Amygdala (tissue), 56 donors: ENCODE measurements at places on chromosomes 7 and 10.

DNA sequence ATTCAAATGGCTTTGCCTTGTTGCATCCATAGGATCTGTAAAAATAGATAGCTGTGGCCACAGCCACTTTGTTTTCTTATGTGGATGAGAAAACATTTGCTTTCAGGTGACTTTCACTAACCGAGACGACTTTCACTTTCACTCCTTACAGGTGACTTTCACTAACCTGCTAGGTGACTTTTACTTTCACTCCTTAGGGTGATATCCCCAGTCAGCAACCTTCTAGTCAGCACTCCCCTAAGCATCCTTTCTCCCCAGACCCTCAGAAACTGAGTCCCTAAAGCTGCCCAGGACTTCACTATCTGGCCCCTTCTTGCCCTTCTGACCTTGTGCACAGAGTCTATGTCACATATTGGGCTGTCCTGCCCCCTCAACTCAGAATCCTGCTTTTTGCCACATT is 177.5 kb downstream of the RELN start:
- DNase-seq, result no peak

DNA sequence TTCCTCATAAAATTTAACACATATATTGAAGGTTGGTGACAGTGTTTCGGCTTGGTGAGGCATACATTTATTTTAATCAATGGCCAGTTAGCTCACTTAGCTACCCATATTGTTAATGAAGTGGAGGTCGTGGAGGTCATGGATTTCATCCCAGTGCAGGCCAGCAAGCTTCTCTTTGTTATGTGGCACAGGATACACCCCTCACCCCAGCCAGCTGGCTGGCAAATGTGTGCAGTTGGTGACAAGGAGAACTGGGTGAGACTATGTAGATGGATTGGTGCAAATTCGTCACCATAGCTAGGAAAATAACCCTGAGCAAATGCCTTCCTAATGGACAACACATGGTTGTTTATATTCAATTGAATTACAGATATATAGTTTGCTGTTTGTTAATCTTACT is 50.5 kb upstream of the FOXP2 start:
- DNase-seq, result no peak

DNA sequence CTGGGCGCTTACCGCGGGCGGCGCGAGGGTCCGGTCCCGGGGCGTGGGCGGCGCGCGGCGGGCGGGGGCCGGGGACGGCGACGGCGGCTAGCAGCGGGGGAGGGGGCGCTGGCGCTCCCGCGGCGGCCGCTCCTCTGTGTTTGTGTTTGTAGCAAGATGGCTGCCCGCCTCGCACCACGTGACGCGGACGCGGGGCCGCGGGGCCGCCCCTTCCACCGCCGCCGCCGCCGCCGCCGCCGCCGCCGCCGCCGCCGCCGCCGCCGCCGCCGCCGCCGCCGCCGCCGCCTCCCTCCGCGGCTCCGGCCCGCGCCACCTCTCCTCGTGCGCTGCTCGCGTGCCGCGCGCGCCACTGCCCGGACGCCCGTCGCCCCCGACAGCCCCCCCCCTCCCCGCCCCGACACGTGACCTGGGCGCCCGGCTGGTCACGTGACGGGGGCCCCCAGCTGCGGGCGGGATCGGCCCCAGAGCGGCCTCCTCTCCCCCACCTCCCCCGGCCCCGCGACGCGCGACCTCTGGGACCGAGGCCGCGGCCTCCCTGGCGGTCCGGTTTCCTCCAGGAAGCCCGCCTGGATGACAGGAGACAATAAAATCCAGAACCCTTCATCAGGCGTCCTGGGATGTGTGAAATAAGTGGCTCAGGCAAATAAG is at the start of gene GIGYF1:
TSS of gene GIGYF1 (minus strand) at position 153 of the 648 bp plus-strand sequence. CDS start 6,012 bp downstream, outside the sequence.
- DNase-seq, result peak; percentile 70

DNA sequence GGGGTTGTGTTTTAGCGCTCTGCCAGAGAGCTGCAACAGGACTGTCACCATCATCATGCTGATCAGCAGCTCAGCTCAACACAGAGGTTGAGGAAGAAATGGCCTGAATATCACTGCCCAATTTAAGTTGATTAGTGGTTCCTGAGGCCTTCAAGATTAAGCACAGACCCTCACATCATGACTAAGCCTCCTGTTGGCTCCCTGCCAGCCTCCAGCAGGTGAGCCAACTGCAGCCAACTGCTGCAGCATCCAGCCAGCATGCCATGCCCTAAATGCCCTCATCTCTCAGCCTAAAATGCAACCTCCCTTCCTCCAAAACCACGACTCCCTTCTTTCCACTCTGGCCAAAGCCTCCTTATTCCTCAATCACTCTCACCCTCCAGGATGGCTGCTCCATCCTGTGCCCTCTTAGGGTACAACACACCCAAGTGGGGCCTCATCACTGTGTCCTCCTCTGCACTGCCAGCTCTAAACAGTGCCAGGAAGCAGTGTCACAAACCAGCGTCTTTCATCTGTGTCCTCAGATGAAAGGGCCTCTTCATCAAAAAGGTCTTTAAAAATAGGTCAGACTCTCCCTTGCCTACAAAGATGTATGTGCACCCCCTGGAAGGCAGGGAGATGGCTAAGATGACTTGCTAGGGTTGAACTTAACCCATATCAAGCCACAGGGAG is 259.3 kb downstream of the ZEB1 start:
- DNase-seq, result no peak

DNA sequence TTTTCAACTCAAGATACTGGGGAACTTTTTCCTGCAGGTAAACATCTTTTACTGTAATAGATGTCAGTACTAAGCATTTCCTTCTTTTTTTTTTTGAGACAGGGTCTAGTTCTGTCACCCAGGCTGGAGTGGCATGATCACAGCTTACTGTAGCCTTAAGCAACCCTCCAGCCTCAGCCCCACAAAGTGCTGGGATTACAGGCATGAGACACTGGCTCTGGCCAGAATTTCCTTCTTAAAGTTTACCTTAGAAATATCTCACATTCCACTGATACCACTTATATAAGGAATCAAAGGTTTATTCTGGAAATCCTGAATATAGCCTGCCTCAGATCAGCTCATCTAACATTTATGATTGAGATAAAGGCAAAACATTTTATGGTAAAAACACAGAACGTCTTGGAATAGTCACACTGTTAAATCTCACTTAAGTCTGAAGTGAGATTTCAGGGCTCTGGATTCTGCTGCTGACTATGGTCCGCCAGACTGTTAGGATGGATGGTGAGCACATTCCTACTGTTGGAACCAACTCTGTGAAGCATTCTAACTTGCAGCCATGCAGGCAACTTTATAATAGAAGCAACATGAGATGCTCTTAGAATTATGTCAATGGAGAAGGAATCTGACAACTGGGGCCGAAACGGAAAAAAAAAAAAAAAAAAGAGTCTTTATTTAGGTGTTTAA is 151.9 kb downstream of the ZMYND11 start:
- DNase-seq, result no peak

DNA sequence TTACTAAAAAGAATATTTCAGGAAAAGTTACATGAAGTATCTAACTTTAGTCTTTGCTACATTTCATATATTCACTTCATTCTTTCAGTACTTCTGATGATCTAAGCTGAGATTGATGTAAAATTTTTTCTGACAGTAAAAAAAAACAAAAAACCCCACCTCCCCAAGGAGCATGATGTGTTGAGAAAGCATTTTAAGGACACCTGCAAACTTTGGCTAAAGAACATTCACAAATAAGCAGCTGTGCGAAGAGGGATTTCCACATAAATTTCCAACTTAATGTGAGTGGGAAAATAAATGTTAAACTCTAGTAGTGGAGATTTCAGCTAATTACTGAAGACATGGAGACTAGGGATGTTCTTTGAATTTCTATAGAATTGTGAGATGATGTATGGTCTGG is 35.5 kb downstream of the DLD start:
- DNase-seq, result no peak

GRCh38 chr7:4297918-4298219 is 384.2 kb upstream of the FOXK1 start:
- DNase-seq, result no peak

- DNase-seq, result no peak
Observed at GRCh38 chr7:99221866-99222265, 14.0 kb upstream of the KPNA7 start.

- DNase-seq, result no peak
Observed at GRCh38 chr7:45698303-45699014, 124.3 kb downstream of the ADCY1 start.

- no peak for DNase-seq
Observed at GRCh38 chr10:45386657-45387056, 12.6 kb downstream of the ALOX5 start.

DNA sequence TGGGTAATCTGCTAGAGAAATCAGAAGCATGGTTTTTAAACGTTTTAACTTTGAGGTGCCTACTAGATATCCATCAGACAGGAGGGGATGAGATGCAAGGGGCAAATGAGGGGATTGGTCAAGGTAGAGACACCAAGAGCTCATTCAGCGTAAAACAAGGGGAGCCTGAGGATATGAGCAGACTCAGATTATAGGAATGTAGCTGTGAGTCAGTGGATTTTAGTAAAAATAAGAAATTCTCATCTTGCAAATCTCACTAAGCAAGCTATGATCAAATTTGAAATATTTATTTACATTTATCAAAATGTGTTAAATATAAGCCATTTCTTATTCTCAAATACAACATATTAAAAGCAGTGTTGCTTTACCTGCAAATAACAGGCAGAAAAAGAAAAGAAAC is 21.4 kb upstream of the TFEC start:
- DNase-seq, result no peak

- DNase-seq, result no peak
Observed at GRCh38 chr10:110680273-110681020, 36.3 kb downstream of the RBM20 start.

GRCh38 chr7:6272481-6273323 is at the start of gene CYTH3:
TSS of gene CYTH3 (minus strand) at chr7:6272624. CDS start at chr7:6272507, 117 bp downstream.
- DNase-seq, result peak; percentile 48

- DNase-seq, result no peak
Observed at GRCh38 chr7:155953781-155954549, 141.7 kb upstream of the SHH start.

- no peak for DNase-seq
Observed at GRCh38 chr10:28492116-28492920, 40.6 kb upstream of the WAC start.

DNA sequence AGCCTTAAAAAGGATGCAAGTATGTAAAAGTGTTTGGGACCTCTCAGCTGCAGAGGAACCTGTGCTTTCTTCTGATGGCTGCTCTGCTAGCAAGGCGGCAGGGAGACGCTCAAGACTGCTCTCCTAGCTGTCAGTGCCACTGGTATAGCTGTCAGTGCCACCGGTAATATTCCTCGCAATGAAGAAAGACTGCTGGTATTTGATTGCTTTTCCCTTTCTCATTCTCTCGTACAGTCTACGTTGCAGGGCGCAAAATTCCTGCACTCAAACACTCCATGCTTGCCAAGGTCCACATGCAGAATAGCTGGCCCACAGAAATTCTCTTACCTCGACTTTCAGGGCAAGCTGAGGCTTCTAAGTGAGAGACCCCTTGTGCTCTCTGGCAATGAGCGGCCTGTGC is 432.6 kb upstream of the KLF6 start:
- DNase-seq, result no peak

DNA sequence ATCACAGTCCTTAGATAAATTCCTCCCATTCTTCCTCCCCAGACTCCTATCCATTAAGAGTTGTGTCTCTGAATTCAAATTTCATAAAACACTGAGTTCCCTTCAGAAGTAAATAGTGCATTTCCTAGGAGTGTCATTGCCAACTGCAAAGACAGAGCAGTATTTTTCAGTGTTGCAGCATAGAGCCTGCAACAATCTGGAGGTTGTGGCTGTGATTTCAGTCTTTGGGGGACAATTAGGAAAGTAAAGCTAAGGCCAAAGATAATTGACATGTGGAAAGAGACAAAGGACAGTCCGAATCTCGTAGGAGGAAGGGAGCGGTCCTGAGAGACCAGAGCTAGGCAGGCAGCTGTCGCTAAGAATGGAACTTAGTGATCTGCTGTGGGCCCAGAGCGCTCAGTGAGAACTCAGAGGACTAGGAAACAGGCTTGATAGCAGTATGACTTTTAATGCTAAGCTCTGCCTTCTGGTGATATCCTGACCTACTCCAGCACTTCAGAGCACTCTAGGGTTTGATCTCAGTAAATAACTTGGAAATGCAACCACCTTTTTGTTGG is 46.2 kb downstream of the PRPF18 start:
- DNase-seq, result no peak

DNA sequence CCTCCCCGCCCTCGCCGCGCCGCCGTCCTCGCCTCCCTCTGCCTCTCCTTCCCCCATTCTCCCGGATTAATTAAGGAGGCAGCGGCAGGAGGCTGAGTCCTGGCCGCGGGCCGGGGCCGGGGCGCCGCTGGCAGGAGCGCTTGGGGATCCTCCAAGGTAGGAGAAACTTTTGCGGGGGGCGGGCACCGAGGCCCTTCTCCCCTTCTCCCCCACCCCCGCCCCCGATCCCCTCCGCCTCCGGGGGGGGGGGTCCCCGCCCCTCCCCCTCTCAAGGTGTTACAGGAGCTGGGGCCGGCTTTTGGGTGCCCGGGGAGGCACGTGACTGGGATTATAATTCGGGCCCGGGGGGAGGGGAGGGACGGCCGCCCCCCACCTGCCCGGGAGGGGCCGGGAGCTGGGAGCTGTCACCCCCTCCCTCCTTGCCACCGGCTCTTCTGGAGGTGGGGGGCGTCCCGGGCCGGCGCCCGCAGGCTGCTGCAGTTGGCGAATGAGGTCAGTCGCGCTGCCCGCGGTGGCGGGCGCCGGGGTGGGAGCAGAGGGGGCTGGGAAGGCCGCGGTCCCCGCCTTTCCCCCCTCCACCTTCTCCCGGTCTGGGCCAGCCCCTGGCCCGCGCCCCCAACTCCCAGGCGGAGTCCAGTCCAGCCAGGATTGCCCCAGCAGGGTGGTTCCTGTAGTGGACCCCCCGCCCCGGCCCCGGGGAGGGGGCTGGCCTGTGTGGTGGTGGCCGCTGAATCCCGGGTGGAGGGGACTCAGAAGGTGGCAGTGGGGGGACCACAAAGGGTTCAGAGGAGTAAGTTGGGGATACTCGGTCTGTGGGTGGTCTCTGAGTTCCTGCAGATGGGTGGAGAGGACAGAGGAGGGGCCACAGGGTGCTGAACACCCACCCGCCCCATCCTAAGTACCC is 567 bp downstream of the GTF2IRD1 start:
- DNase-seq, result peak; percentile 40

DNA sequence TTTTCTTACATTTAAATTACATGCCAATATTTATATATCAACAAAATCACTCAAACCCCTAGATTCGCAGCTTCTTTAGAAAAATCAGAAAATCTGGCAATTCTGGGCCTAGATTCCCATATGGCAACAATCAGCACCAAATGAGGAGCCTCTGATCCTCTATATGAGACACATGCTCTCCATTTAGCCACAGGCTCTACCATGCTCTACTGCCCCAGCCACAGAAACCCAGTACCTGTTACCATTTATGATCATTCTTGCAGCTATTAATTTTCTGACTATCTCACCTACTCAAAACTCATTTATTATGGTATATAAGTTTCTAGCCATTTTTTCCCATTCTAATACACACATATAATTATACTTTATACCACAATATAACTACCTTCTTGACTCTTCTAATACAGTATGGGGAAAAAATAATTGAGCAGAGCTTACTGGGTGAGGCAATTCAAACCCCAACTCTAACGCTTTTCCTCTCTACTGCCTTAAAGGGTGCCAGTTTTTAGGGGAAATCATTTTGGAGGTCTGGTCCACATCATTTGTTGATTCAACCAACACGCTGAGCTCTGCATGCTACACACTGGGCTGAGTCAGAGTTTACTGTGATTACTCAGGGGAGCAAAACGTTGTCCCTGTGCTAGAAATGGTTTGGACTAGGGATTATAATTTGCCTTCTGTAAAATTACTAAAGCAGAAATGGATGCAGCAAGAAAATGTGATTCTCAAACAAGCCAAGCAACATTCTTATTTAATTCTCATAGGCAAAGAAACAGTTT is 11.6 kb downstream of the PDLIM1 start:
- DNase-seq, result no peak
